Activated T-cell treated with anti-CD3 and anti-CD28 coated beads, Interleukin-2, amount 50 U/mL, for 24 hours (primary cell): ENCODE measurements at places on chromosomes 6 and 20.

DNA sequence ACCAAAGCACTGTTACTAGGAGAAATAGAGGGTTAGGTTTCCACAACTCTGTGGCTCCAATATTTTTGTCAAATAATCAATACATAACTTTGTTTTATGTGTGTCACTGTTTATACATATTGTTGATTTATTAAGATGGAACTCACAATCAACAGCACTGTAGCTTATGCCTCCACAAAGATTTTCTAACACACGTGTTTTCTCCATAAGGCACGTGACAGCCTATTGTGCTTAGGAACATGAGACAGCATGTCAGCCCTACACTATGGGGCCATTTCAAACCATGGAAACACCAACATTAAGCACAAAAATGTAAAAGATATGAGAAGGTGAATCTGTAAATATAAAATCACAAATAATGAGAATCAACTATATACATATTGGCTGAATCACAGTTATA lies 127.0 kb downstream of the PAK5 start:
- no peaks in the 10 kb centered on the region for H3K36me3 ChIP-seq
- no peak overlapping the region for H3K4me3 ChIP-seq
- no peak for DNase-seq
- H3K4me1 ChIP-seq, result no peaks in the 10 kb centered on the region

- H3K4me1 ChIP-seq, result no peaks in the 10 kb centered on the region
- peaks cover 23% of the 10 kb centered on the region for H3K27me3 ChIP-seq
- DNase-seq, result no peak
- H3K27ac ChIP-seq, result no peak overlapping the region
These were observed 59.6 kb upstream of the SALL4 start for GRCh38 chr20:51861726-51862466.

DNA sequence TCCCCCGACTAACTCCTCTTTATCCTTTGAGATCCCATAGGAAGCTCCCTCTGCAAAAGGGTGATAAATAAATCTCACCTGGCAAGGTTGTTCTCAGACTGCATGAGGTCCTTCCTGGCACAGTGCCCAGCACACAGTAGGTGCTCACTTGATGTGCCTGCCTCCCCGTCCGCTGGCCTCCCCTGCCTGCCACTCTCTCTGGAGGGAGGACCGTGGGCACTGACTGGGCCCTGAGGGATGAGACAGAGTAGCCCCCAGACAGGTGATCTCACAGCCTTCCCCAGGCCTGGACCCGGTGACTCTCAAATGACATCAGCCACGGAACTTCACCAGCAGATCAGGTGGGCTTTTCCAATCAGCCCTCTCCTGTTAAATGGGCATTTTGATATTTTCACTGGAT lies 57.4 kb downstream of the CHMP4B start:
- no peaks in the 10 kb centered on the region for H3K4me1 ChIP-seq
- no peaks in the 10 kb centered on the region for H3K27me3 ChIP-seq
- no peaks in the 10 kb centered on the region for H3K36me3 ChIP-seq
- DNase-seq, result no peak
- H3K27ac ChIP-seq, result no peak overlapping the region

DNA sequence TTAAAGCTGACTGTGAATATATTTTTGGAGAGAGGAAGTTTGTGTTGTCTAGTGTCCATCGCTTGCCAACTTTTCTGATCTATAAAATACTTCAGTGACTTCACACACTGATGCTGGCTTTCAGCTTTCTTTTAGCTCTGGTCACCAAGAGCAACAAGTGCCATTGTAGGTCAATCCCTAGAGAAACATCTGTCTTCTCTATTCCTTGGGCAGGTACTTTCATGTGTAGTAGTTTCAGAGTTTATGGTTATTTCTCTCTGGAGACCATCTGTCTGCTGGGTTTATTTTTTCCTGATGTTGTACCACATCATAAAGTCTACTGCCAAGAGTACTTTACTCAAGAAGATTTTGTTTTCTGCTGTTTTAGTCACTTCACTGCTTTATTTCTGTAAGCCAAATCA lies 249.9 kb downstream of the KHDC1L start:
- H3K27me3 ChIP-seq, result no peaks in the 10 kb centered on the region
- no peaks in the 10 kb centered on the region for H3K4me1 ChIP-seq
- no peak overlapping the region for H3K4me3 ChIP-seq
- no peak overlapping the region for H3K27ac ChIP-seq
- peaks cover 10% of the 10 kb centered on the region for H3K36me3 ChIP-seq
